ENCODE measurements at places on chromosomes 12 and 14.

DNA sequence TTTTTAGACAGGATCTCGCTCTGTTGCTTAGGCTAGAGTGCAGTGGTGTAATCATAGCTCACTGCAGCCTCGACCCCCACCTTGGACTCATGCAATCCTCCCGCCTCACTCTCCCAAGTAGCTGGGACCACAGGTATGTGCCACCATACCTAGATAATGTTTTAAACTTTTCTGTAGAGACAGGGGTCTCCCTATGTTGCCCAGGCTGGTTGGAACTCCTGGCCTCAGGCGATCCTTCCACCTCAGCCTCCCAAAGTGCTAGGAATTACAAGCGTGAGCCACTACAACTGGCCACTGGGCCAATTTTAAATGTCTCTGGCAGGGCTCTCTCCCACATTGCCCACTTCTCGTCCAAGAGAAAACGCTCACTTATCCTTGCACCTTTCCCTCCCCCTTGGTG, 66.5 kb upstream of the DACT1 start:
- peaks cover 44% of the 10 kb centered on the region for H3K4me1 ChIP-seq
- no peaks in the 10 kb centered on the region for H3K27me3 ChIP-seq
- peak overlapping the region; percentile 35 for H3K4me3 ChIP-seq

GRCh38 chr12:63036974-63037335, 102.0 kb upstream of the PPM1H start:
- no peak overlapping the region for H3K27ac ChIP-seq
- H3K27me3 ChIP-seq: no peaks in the 10 kb centered on the region
- H3K4me3 ChIP-seq: no peak overlapping the region
- no peaks in the 10 kb centered on the region for H3K4me1 ChIP-seq

GRCh38 chr12:10304161-10304574, 3.5 kb upstream of the KLRD1 start:
- DNase-seq: peak; percentile 14
- H3K36me3 ChIP-seq: no peaks in the 10 kb centered on the region
- peaks cover 20% of the 10 kb centered on the region for H3K27me3 ChIP-seq
- peaks cover 21% of the 10 kb centered on the region for H3K4me1 ChIP-seq

DNA sequence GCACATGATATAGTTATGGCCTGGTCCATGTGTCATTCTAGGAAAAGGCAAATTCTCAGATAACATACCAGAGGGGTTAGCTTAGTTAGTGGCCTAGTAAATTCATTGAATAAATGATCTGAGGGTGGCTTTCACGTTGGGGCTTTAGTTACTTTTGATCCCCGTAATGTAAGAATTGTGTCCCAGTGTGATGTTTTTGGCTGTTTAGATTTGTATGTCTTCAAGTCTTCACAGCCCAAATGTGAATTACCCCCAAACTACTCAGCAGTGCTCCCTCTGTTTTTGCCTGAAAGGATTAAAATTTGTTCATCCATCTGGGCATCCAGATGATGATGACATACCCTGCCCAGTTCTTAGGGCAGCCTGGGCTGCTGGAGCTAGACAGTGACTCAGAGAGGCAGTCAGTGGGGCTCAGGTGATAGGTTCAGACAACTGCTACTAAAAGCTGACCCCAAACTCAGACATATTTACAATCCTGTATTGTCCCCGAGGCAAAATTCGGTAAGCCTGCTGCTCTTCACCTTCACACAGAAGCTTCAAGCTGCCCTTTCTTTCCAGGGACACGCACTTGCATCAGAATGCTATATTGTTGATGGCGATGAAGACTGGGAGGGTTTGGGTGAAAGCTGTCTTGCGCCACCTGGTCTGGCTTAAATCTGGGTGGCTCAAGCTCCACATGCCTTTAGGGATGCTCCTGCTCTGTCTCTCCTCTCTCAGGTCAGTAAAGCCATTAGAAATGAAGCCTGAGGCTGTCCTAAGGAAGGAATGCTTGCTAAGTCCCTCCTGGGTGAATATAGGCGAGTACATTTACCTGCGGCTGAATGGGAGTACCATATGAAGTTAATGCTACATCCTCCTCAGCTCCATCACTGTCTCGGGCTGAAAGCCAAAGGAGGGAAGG, 10.3 kb downstream of the GPRC5D start:
- H3K27ac ChIP-seq: no peak overlapping the region
- no peaks in the 10 kb centered on the region for H3K4me1 ChIP-seq
- H3K4me3 ChIP-seq: no peak overlapping the region
- no peaks in the 10 kb centered on the region for H3K36me3 ChIP-seq
- no peaks in the 10 kb centered on the region for H3K27me3 ChIP-seq
- DNase-seq: no peak

- DNase-seq: no peak
- H3K27ac ChIP-seq: no peak overlapping the region
- no peak overlapping the region for H3K4me3 ChIP-seq
- peaks cover 2% of the 10 kb centered on the region for H3K36me3 ChIP-seq
- no peaks in the 10 kb centered on the region for H3K4me1 ChIP-seq
- peaks cover 5% of the 10 kb centered on the region for H3K27me3 ChIP-seq
These were observed 63.0 kb downstream of the FOS start for GRCh38 chr14:75341620-75342019.

All from activated CD4-positive, alpha-beta T cell treated with anti-CD3 and anti-CD28 coated beads, Interleukin-2, amount 10 ng/mL, durations not matched to agents 7 days and 5 days (primary cell).